ENCODE measurements at places on chromosomes 4 and X.
A peak's percentile ranks its signal among the peaks of the same experiment; 100 is the strongest.

- peak; percentile 62 for DNase-seq
Measured at GRCh38 chrX:155056877-155057792, 13.8 kb downstream of the CMC4 start.

DNA sequence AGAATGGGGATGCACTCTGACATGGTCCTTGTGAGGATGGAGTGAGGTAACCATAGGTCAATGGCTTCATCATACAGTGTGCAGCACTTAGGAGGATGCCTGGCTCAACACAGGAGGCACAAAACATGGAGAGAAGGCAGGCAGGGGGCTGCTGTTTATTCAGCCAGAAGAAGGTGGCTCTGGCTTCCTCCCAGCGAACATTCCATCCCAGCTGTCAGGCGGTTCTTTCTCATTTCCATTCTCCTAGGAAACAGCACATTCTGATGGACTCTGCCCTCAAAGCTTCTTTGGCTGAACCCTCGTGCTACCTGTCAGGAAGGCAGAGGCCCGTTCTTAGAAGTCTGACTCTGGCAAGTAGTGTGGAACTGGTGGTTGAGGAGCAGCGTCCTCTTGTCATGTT, 18.6 kb downstream of the STK32B start:
- no peak for DNase-seq

GRCh38 chr4:100269446-100269845, 79.2 kb upstream of the DDIT4L start:
- DNase-seq, result no peak

DNA sequence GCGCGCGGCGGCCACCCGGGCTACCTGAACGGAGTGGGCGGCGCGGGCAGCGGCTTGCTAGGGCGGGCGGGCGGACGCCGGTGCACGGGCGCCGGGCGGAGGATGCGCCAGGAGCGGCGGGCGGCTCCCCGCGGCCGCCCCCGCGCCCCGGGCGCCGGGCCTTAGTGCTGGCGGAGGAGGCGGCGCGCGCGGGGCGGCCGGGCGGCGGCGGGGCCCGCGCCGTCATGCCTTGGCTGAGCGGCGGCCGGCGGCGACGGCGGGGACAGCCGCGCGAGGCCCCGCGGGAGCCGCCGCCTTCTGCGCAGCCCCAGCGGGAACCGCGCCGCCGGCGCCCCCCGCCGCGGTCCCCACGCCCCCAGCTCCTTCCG, 48.2 kb downstream of the CLDN34 start:
- no peak for DNase-seq

DNA sequence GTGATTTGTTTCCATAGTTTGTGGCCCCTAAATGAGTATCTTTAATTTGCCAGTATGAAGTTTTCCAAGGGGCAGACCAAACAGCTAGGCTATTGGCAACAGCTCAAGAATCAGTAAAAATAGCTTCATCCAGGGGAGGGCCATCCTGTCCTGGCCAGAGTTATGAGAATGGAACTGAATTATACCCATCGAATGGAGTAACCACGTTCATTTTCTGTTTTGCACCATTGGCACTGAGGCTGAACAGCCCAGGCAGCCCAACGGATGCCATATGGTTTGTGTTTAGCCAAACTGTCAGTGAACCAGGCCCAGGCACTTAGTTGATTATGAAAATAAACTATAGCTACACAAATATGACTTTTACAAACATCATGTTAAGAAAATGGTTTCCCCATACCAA, 17.7 kb upstream of the ASB5 start:
- DNase-seq, result no peak

- no peak for DNase-seq
Measured at GRCh38 chr4:39205000-39205399, 22.7 kb downstream of the WDR19 start.

- no peak for DNase-seq
Measured at GRCh38 chrX:341541-342101, 23.0 kb upstream of the GTPBP6 start.

DNA sequence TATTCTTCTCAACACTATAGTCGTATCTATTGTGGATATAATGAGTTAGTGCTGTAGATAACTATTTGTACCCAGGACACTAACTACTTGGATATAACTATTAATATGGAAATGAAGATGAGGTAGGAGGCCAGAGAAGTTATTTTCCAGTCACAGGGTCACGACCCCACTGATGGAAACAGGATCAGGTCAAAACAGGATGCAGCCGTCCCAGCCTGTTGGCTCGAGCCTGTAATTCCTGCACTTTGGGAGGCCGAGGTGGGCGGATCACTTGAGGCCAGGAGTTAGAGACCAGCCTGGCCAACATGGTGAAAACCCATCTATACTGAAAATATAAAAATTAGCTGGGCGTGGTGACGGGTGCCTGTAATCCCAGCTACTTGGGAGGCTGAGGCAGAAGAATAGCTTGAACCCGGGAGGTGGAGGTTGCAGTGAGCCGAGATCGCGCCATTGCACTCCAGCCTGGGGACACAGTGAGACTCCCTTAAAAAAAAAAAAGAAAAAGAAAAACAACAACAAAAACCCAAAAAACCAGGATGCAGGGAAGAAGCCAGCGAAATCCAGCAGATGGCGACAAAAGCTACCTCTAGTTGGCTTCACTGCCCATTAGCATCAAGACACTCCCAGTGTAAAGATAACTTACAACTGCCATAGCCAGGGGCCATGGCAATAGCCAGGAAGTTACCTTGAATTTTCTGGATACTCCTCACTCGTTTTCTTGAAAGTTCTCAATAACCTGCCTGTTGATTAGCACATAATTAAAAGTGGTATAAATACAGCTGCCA, 37.9 kb upstream of the NKAP start:
- peak; percentile 28 for DNase-seq

DNA sequence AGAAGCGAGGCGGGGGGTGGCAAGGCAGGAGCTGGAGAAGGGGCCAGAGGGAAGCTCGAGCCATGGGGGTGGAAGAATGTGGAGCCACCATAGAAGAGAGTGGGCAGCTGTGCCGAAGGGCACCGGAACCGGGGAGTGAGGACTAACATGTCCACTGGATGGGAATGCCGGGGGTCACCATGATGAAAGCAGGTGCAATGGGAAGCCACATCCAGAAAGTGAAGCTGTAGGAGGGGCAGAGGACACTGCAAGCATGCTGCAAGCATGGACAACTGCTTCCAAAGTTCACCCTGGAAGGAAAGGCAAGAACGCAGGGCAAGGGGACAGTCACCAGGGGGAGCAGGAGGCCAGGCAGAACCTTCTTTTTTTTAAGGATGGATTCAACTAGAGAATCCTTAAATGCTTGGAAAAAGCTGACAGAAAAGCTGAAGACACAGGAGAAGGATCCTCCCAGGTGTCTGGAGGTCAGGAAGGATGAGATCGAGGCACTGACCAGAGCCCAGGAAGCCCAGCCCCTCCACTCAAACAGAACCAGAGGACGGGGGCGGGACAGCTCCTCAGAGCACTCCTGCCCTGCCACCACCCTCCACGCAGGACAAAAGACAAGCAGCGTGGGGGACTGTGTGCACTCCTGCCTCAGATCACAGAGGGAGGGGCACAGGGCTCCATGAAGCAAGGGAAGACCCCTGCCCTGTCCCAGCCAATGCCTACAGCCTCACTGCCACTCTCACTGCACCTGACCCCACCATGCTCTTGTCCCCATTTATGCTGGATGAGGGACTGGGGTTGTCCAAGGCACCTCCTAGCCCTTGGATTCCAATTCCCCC, 169.2 kb downstream of the AFAP1 start:
- DNase-seq, result no peak

GRCh38 chrX:48696909-48697727, 584 bp downstream of the SUV39H1 start:
- peak; percentile 71 for DNase-seq

DNA sequence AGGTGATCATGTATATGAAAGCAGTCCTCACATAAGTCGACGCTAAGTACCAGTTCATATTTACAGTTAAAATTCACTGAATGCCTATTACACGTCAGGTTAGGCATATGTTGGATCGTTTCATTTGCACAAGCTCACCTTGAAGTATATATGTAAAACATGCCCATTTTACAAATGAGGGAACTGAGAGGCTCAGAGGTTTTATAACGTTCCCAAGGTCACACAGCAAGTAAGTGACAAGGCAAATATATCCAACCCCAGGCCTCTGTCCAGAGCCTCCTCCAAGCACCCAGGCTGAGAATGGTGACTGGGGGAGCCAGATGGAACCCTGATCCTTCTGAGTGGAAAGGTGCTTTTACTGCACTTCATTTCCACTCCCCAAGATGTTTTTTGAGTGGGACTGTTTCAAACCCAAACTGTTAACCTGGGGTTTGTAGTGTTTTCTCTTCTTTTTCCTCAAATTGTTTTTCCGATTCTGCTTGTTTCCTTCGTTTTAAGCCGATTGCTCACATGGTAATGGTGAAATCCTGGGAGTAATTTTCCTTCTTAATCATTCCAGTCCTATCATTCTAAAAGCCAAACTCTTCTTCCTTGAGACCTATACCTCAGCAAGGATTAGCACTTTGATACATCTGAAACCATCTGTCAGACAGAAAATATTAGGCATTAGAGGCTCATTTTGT, 791 bp downstream of the SMIM20 start:
- DNase-seq, result no peak

Data from NCI-H345 (cell line).